Gastroesophageal sphincter (tissue), 4 donors: ENCODE measurements at places on chromosomes 4 and X.

- ATAC-seq: no peak
Observed at GRCh38 chr4:137896221-137896737, 345.9 kb downstream of the SLC7A11 start.

- ATAC-seq: no peak
Observed at GRCh38 chrX:27057883-27058282, 405.3 kb downstream of the PPP4R3C start.

DNA sequence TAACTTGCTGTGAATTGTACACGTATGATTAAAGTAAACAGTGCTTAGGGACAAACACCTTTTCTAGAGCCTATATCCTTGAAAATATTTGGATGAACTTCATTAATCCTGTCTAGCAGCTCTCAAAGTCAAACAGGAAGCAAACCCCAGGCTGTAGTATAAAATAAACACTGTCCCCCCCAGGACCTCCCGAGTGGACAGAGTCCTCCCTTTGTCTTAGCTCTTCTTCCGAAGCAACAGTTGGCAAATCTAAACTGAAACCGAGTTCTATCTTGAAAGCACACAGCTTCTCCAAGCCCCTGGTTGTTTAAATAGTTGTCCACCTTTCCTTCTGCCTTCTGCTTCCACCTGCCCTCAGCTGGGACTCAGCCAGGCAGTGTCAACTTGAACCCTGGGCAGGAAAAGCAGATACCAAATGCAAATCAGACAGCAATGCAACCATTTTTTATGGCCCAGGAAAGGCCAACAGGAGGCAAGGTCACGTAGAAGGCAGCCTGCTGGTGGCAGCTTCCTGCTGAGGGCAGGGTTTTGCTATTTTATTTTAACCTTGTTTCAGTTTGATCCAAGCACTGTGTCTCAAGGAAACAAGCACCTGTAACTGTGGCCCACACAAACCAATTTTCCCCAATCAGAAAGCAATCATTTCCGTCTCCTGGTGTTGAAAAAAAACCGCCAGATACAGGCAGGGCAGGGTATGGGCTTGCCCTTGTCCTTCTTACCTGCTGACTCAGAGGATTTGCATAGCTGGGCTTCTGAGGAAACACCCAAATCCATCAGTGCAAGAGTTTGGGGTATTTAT, 110.3 kb upstream of the KIT start:
- ATAC-seq: no peak

DNA sequence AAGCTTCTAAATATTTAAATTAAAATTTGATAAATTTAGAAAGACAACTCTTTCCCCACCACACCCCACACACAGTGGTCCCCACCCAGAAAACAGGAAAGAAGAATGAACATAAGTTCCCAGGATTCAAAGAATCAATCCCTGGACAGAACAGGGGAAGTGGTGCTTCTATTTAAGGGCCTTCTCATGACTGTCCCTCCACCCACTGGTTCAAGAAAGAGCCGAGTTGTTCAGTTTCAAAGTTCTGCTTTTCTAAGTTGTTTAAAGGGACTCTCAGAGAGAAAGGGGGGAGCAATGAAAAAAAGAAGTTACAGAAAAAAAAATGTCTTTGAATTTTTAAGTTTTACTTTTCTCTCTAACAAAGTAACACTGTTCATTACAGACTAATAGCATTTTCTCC, 195.8 kb downstream of the PDGFC start:
- ATAC-seq: no peak

DNA sequence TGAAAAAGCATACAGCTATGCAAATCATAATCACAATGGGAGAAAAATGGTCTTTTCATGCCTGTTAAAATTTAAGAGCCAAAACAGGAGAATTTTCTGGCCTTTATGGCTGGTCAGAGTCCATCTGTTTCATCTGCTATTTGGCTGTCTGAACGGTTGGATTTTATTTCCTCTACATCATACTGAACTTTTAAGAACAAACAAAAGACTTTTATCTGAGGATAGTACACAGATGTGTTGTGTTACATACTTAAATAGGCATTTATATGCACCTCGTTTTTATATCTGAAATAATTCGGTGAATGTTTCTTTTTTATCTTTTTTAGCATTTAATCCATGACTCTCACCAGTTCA, 18.0 kb upstream of the WWC2 start:
- no peak for ATAC-seq

DNA sequence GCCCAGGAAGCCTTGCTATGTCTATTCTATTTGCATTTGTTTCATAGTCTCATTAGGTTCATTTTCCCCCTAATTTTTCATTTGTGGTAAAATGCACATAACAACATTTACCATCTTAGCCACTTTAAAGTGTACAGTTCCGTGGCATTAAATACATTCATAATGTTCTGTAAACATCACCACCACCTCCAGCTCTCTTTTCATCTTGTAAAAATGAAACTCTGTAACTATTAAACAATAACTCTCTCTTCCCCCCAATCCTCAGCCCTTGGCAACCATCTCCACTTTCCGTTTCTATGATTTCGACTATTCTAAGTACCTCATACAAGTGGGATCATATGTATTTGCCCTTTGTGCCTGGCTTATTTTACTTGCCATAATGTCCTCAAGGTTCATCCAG, 19.9 kb downstream of the ARHGEF38 start:
- ATAC-seq: no peak

- ATAC-seq: no peak
Observed at GRCh38 chrX:136999024-136999423, 34.8 kb downstream of the GPR101 start.

DNA sequence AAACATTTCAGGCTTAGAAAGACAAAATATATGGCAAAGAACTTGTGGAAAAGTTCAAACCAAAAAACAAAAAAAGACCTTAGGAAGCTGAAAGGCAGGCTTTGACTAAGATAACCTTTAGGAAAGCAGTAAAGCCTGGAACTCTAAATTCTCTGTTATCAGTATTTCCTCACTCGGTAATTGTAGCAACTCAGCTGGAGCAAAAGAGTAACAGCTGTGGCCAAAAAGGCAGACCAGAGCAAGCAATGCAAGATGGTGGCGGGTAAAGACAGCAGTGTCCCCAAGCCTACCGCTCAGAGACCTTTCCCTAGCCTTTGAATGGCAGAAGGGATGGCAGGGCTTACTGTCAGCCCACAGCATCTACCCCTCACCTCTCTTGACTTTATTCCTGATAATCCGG, 63.1 kb upstream of the KLHL13 start:
- no peak for ATAC-seq

DNA sequence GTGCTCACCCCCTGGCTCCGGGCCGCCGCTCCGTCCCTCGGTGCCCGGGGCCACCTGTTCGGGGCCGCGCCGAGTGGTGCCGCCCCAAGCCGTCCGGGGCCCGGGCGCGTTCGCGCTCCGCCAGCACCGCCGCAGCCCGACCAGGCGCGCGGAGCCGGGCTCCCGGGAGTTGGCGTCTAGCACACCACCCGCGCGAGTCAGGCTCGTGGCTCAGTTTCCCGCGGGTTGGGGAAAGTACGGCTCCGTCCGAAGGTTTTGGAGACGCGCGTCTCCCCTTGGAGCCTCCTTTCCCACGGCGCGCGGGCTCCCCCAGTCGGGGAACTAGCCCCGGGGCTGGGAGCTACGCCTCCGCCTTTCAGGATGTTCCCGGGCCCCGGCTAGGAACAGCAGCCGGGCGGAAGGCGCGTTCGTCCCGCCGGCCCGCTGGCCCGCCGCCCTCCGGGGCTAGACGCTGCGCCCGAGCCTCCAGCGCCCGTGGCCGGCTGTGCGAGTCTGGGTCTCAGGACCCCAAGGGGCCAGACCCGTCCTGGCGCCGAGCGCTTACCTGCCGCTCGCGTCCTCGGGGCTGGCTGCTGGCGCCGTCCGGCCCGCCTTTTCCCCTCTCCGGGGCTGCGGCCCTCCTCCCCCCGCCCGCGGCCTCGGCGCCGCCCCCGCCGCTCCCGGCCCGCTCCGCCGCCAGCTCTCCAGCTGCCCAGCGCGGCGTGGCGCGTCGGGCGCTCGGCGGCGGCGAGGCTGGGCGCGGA, at the start of gene ADGRG2:
Gene ADGRG2, minus strand, starts transcription at position 571 of the 743 bp plus-strand sequence. CDS start 53,634 bp downstream, outside the sequence.
- ATAC-seq: peak; percentile 64

DNA sequence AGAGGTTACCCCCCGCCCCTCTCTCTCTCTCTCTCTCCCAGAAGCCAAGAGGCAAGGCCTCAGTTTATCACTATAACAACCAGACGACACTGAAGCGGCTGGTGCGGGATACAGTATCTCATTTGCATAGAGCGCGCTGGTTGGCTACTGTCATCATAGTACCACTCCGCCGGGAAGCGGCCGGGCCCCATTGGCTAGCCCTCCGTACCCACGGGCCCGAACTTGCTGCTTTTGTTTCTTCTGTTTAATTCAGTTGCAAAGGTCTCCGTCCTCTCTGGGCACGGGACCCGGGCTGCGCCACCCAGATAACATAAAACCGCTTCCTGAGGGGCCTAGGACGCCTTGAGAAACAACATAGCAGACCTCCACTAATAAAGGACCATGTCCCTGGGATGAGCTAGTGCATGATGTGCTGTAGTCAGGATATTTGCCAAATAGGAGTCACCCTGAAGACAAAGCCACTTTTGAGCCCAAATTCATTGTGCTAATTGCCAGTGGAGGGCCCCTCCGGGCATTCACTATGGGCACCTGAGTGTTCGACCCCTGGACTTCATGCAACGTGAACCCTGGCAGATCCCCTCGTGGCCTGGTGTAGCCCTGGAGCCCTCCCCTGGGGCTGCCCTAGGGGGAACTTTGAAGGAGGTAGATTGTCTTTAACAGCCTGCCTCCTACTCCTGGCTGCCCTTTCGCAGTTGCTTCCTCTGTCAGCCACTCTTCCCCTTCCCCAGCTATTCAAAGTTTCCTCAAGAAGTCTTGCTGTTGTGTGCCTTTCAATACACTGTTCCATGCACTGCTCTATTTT, at the start of gene PCYT1B:
Gene PCYT1B, minus strand, starts transcription at position 91 of the 802 bp plus-strand sequence. CDS start 242 bp downstream, outside the sequence.
- ATAC-seq: peak; percentile 88

- peak; percentile 14 for ATAC-seq
Observed at GRCh38 chr4:82901183-82901718, 716 bp downstream of the THAP9 start.

- no peak for ATAC-seq
Observed at GRCh38 chr4:142248946-142249345, 597.2 kb downstream of the INPP4B start.

DNA sequence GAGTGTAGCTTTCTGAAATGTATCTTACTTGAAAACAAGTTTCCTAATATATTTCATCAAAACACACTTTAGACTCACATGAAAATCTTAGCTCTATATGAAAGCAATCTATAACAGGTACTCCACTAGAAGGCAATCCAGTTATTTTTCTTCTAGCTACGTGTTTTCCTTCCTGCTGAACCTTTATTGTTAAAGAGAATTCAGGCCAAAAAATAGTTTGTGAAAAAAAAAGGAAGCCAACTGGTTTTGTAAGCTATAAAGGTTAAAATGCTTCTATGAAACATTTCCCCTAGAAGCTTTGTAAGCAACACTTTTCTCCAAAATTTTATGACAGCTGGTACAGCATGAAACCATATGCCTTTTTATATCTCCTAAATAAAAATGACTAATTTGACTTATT, 304.7 kb upstream of the DIAPH2 start:
- no peak for ATAC-seq

DNA sequence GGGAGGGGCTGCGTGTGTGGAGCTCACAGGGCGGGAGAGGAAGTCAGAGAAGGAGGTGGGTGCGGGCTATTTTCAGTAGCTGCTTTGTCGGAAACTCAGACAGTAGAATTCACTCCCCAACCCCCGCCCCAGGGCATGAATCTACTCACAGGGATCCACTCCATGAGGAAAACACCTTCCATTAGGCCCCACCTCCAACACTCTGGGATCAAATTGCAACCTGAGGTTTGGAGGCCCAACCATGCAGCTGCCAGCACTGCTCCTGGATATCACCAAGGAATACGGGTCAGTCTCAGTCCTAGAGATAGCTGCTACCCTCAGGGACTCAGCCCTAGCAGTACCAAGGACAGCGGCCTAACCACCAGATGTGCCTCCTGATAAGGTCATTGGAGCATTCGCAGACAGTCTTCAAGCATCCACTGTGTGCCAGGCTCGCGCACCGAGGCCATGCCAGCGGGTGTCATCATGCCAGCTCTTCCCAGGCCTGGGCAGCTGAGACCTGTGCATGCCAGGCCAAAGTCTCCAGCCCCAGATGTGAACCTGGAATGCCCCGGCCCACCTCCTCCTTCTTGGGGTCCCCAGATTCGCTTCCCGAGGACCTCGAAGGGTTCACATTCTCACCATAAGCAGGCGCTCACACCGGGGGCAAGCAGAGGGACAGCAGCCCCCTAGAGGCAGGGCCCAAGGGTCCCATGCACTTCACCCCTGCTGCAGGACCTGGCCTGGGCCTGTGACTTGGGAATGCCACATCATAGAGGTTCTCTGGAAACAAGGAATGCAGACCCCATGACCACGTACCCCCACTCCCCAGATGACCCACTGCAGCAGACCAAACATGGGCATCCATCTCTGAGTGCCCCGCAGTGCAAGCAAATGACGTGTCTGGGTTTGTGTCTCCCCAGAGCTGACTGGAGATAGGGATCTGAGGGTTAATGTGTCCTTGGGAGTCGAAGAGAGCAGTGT, 102.3 kb downstream of the ADRA2C start:
- no peak for ATAC-seq

- peak; percentile 82 for ATAC-seq
Observed at GRCh38 chrX:13250826-13251580, 68.8 kb downstream of the ATXN3L start.

DNA sequence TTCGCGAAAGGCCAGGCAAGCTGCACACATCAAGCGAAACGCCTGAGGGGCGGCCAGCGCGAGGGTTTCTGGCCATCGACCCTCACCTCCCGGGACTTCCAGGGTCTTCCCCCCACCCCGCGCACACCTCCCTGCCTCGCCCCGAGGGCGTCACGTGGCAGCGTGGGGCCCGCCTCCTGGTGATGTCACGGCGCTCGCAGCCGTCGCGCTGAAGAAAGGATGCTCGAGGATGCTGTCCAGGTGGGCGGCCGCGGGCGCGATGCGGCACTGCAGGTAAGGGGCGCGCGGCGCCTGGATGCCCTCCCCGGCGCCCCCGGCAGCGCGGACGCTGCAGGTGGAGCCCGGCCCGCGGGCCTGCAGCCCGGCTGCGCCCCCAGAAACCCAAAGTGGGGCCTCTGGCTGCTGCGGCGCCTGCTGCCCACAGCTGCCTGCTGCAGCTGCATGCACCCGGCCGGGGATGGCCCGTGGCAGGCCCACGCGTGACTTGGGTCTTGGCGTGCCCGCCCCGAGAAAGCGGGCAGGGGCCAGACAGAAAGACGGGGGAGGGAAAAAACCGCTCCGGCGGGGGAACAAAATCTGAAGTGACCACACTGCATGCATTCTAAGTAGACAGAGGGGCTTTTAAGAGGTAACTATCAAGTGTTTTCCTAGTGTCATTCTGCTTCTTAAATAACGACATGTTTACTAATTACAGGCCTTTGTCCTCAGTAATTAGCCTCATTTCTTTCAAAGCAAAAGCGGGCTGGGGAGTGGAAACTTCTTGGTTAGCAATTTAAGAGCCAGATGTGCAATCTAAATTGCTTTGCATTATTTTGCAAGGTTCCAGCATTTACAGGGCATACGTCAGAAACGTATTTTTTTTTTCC, 1.7 kb downstream of the CLCN4 start:
- no peak for ATAC-seq

- ATAC-seq: no peak
Observed at GRCh38 chrX:123962006-123962467, 531 bp downstream of the STAG2 start.

DNA sequence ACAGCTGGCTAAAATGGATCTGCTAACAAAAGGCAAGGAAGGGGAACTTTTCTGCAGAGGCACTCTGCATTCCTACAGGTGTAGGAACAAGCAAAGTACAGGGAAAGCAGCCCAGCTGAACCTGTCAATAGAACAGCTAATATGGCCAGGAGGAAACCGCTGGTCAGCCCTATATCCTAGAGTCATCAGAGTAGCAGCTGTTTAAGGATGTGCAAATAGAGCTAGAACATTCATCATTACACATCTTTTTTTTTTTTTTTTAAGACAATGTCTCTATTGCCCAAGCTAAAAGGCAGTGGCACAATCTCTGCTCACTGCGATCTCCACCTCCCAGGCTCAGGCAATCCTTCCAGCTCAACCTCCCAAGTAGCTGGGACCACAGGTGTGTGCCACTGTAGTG, 163.0 kb downstream of the BTC start:
- no peak for ATAC-seq
